Stimulated activated CD4-positive, alpha-beta T cell treated with anti-CD3 and anti-CD28 coated beads, Interleukin-15, amount 100 ng/mL, for 48 hours (primary cell): ENCODE measurements at places on chromosomes 1 and 21.
A peak's percentile ranks its signal among the peaks of the same experiment; 100 is the strongest.

GRCh38 chr1:104706631-104707147 lies 957.0 kb downstream of the AMY1C start:
- no peak for DNase-seq

- DNase-seq, result no peak
Measured at GRCh38 chr21:34540206-34540605, 28.2 kb upstream of the KCNE1 start.

GRCh38 chr1:30757352-30758120 lies at the start of gene LAPTM5:
Gene LAPTM5, minus strand, starts transcription at chr1:30757774. Its CDS starts 29 bp downstream, at chr1:30757745.
- DNase-seq, result no peak

DNA sequence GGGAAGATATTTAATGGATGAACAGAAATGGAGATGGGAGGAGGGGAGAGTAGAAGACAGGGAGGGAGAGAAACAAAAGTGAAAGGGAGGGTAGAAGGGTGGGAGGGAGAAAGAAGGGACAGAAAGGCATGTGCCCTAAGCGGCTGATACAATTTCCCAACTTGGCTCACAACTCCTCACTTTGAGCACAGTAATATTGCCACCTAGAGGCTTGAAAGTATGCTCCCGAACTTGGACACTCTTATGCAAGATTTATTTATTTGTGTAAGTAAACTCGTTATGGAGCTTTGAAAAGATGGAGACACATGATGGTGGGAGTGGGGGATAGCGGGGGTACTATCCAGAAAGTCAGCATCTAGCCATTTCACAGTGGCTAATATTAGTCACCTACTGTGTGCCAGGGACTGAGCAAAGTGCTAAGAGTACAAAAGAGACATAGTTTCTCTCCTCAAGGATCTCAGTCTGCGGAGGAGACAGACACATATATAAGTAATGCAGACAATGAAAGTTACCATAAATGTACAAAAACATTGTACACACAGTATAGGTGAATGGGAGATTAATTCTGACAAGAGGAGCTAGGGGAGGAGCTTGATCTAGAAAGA lies 189.7 kb downstream of the SEC16B start:
- DNase-seq, result no peak

DNA sequence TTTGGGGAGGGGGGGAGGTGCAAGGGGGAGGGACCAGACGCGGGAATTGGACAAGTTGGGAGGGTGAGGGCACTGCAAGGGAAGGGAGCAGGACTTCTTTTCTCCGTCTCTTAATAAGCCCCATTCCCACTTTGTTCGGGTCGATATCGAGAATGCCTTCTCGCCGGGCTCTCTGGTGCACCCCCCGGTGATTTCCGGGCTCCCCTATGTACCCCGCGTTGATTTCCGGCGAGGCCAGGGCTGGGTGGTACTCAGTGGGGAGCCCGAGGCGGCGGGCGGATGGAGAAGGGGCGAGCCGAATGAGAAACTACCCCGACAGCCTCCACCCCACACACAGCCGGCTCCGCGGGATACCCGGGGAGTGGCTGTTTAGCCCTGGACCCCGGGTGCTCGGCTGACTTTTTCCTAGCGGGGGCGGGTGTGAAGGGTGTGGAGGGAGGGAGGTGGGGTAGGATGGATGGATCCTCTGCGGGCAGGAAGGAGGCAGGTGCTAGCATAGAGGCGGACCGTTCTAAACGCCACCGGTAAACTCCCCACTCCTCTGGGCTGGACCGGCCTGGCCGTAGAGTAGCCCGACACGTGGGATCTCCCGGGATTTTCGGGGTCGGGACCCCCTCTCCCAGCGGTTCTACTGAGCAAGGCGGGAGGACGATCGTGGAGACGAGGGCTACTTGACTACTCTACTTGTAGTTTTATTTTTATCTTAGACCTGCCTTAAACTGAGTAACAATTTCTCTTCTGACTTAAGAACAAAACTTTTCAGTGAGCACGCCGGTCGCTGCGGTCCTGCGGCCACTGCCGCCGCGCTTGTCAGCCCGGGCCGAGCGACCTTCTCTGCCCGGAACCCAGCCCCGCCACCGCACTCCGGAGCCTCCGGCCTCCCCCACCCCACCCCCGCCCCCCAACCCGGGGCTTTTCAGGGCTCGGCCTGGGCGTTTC lies 1.0 kb downstream of the RNF220 start:
- no peak for DNase-seq

- DNase-seq, result no peak
Measured at GRCh38 chr1:178034676-178035075, 59.2 kb upstream of the RASAL2 start.

DNA sequence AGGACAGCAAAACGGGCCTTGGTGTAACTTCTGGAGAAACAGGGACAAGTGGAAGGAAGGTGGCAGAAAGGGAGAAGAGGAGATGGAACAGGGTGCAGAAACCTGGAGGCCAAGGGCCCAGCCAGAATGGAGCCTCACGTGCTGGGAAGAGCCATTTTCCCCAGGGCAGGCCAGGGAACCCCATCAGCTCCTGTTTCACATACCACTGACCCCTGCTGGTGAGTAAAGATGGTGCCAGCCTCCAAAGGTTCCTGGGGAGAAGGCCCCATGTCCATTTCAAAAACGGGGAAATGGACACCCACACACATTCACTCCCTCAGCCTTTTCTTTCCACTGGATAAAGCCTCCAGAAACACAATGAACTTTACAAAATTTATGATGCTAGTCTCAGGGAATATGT lies 57.6 kb upstream of the JUN start:
- peak; percentile 9 for DNase-seq

DNA sequence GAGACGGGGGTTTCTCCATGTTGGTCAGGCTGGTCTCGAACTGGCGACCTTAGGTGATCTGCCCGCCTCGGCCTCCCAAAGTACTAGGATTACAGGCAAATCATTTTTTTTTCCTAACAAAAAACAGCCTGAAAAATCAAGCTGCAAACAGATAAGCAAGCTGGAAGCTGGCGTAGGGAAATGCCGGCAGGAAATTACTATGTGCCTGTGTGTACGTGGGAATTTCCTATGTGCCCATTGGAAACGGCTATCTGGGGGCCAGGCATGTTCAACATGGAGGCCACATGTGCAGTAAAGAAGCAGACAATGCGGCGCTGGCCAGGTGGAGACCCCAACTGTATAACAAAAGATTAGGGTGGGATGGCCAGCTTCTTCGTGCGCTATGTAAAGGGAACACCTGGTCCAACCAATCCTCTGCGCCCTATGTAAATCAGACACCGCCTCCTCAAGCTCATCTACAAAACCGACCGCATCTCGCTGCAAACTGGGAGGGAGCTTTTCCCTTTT lies 9.1 kb upstream of the AADACL4 start:
- no peak for DNase-seq

- DNase-seq, result no peak
Measured at GRCh38 chr1:51210055-51210454, 26.0 kb upstream of the RNF11 start.

DNA sequence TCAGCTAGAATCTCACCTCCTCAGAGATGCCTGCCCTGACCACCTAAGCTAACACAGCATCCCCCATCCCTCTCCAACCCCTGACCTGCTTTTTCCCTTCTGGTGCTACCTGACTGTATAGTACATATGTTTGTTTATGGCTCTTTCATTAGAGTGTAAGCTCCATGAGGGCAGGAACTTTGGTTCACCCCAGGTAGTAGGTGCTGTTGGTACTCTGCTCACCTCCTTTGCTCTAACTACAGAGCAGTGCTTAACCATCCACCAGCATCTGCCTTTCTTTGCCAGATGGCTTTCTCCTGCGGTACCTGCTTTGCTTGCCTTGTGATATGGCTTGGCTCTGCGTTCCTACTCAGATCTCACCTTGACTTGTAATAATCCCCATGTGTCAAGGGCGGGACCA lies 18.7 kb upstream of the BLACAT1 start:
- DNase-seq, result no peak

DNA sequence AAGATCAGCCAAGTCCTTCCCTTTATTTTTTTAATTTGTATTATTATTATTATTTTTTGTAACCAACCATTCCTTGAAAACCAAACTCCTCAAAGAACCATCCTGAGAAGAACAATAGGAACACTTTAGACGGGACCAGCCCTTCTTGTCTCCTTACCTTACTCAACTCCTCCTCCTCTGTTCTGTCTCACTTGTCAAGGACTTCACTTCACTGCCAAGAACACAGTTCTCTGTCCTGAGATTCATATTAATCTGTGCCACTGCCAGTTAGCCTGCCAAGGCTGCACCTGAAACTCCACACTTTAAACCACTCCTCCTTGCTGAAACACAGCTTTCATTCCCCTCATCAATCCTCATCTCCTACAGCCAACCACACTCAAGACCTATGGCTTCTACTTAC lies 73.8 kb upstream of the ATP1A1 start:
- DNase-seq, result no peak

GRCh38 chr1:4681026-4681425 lies 26.6 kb downstream of the AJAP1 start:
- DNase-seq, result no peak

DNA sequence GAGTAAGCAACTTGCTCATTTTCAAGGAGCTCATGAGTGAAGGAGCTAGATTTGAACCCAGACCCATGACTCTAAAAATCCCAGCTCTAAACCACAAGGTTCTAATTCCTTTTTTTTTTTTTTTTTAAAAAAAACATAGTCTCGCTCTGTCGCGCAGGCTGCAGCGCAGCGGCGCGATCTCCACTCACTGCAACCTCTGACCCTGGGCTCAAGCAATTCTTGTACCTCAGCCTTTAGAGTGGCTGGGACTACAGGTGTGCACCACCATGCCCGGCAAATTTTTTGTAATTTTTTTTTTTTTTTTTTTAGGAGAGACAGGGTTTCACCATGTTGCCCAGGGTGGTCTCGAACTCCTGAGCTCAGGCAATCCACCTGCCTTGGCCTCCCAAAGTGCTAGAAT lies 13.8 kb downstream of the SRSF4 start:
- no peak for DNase-seq

GRCh38 chr1:32759997-32760623 lies 57.0 kb downstream of the YARS1 start:
- no peak for DNase-seq

DNA sequence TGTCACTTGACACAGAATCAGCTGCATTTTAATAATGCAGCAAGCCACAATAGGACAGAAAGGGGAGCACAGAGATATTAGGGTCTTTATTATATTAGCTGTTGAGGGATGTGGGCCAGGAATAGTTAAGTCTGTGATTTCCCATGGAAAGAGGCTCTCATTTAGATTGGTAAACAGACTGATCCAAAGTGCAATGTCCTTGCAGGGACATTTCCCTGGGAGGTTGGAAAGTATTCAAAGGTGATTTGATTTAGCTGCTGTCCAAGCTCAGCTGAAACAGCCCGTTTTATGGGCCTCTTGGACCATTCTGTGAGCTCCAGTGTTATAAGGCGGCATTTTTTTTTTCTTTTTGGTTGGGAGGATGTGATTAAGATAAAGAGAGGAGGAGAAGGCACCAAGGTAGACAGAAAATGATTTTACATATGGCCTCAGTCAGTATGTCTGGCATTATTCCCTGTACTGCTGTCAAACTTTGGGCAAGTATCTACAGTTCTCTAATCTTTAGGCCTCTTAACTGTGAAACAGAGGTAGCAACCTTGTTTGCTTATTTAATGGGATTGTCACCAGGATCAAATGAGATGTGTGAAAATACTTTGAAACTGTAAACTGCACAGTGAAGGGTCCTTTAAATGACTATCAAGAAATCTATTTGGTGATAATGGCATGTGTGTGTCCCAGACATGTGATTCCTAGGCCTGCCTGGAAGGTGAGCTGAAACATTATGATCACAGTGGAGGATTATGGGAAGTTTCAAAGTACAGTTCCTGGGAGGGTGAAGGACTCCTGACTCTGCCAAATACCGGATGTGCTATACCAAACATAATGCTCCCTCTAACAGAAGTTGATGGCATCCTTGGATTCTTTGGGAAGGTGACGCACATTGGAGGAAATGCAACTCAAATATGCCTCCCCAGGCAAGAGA lies 62.2 kb downstream of the NOS1AP start:
- no peak for DNase-seq

DNA sequence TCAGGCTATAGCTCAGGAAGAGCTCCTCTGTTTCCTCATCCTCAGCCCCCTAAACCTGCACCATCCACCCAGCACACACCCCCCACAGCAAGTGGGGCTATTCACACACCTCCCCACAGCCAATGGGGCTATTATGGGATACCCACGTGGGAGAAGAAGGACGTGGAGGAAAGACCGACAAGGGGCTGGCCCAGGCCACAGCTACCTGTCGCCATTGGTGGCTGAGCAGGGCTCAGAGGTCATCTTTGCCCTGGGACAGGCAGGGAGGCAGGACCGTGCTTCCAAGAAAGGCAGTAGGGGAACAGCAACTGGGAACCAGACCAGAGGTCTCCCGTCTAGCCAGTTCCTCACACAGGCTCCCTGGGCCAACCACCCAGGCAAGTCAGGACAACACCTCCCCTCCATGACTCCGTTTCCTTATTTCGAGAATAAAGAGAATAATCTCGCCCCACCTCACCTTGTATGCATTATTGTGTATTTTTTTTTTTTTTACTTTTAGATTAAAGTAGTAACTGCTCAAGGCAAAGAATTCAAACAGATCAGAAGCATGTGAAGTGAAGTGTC lies 92.3 kb upstream of the TARDBP start:
- no peak for DNase-seq

DNA sequence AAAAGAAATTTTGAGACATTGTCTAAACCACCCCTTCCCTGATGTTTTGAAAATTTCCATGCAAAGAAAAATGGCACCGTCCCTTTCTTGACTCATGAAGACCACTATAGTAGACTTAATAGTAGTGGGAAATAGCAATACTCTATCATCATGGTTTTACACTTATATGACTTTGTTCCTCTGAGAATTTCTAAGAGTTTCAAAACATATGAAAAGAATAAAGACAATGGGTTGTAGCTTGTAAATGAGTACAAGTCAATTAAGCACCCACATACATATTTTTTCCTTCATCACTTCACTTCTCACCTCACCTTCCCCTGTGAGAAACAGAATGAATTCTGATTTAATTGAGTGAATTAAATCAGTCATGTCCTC lies 151.7 kb downstream of the LYPLAL1 start:
- DNase-seq, result no peak

DNA sequence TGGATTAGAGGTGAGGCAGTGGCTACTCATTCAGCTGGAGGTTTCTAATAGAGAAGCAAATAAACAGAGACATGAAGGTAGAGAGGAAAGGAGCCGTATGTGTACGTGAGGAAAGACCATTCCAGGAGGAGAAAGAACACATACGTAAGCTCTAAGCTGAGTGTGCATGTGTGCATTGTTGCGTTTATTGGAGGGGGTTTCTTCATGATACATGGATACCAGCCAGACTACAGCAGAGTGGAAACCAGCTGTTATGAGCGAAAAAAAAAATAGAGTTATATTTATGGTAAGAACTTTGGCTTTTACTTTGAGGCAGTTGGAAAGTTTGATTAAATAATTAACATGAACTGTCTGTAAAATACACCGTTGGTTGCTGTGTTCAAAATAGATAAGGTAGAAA lies 173.4 kb upstream of the RGS18 start:
- no peak for DNase-seq

GRCh38 chr1:26010825-26011224 lies 10.8 kb upstream of the EXTL1 start:
- DNase-seq, result no peak
